Transverse colon (tissue), 4 donors: ENCODE measurements at places on chromosomes 13 and 19.

DNA sequence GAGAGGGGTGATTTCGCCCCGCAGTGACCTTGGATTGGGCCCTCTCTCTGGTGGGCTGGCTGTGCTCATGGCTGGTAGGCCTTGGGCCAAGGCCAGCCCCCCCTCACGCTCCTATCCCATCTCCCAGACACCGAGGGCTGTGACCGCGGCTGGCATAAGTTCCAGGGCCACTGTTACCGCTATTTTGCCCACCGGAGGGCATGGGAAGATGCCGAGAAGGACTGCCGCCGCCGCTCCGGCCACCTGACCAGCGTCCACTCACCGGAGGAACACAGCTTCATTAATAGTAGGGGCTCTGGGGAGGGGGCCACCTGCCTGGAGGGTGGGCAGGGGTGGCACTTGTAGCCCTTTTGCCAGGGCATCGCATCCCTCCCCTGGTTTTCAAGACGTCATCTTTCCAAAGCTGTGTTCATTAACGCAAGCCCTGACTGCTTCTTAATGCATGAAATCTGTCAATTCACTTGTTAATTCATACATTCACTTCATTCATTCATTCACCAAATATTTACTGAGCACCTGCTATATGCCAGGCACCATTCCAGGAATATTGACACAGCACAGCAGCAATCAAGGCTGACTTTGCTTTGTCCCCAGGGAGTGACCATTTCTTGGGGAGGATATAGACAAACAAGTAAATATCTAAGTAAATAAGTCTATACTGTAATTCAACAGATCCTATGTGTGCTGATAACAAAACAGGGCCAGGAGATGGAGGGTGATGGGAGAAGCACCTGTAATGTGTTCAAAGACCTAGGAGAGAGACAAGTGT, 26.6 kb downstream of the NCAN start:
- DNase-seq: no peak

DNA sequence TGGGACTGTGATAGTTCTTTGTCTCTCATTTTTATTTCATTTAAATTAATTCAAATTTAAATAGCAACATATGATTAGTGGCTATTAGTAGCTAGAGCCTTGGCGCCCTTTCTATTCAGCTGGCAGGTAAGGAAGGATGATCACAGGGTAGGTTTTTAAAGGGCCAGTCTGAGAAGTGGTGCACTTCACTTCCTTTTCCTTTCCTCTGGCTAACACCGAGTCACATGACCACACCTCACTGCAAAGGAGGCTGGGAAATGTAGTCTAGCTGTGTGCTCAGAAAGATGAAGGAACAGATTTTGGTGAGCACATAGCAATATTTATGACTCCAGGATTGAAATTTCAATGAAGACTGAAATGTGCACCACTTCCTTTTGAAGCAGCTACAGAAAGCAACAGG, 128.7 kb downstream of the TSHZ3 start:
- no peak for DNase-seq

DNA sequence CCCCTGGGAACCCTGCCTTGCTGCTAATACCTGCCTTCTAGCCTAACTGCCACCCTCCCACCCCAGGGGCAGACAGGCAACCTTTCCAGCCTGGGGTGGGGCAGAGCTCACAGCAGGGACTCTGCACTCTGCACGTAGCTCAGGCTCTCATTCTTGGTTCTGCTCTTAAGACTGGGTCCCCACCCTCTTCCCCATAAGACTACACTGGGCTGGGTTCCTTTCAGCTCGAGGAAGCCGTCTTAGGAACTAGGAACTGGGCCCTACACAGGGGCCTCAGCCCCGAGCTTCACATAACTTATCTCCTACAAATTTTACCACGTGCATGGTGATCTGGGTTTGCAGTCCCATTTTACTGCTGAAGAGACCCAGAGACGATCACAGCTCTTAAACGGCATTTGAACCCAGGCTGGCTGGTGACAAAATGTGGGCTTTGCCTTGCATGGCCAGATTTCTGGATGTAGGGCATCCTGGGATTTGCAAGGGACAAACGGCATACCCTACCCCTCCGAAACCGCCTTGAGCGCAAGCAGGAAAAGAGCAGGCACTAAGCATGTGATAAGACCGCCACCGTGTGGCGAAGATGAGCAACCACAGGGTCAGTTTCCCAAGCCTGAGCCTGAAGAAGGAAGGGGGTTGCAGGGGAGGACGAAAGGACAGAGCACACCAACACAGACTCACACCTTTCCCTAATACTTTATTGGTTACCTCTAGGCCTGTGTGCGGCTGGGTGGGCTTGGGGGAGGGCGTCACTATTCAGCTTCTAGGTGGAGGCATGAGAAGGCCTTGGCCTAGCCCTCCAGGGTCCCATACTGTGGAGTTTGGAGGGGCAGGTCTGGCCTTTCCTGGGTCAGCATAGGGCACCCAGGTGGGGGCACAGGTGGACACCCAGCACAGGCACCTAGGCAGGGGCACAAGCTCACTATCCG, 5.1 kb downstream of the JUNB start:
- DNase-seq: peak; percentile 85

DNA sequence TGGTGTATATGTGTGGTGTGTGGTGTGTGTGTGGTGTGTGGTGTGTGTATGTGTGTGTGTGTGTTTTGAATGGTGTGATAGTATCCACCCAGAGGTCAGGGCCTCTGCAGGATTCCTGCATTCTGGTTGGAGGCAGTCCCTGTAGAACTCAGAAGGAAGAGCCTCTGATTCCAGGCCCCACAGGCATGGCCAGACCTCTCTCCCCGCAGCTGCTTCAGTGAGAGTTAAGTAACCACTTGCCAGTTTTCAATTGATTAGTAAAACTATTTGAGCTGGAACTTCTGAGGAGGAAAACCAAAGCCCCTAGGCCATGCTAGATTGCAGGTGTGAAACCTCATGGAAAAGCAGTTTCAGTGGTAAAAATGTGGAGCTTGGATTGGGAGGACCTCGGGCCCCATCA, 2.1 kb downstream of the ATP12A start:
- DNase-seq: no peak
